ENCODE measurements at places on chromosomes 5 and 9.

- DNase-seq = no peak
Observed at GRCh38 chr5:120436996-120437395, 27.1 kb upstream of the PRR16 start.

DNA sequence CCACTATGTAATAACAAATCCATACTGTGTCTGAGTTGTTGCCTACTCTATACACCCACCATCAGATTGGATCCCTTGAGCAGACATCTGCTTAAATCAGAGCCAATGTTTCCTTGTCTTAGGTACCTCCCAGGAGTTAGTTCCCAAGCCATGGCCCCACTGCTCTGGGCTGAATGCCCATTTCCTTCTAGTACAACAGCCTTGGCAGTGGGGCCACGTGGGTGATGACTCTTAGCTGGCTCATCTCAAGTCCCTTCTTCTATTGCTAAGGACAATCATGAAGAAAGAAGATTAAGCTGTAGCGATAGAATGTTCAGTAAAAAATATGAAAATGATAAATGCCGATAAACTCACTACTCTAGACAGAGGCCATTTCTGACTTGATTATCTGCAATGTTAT is 16.6 kb downstream of the PTGR1 start:
- no peak for DNase-seq

- DNase-seq = no peak
Observed at GRCh38 chr5:1255081-1255561, 29.9 kb downstream of the SLC6A18 start.

DNA sequence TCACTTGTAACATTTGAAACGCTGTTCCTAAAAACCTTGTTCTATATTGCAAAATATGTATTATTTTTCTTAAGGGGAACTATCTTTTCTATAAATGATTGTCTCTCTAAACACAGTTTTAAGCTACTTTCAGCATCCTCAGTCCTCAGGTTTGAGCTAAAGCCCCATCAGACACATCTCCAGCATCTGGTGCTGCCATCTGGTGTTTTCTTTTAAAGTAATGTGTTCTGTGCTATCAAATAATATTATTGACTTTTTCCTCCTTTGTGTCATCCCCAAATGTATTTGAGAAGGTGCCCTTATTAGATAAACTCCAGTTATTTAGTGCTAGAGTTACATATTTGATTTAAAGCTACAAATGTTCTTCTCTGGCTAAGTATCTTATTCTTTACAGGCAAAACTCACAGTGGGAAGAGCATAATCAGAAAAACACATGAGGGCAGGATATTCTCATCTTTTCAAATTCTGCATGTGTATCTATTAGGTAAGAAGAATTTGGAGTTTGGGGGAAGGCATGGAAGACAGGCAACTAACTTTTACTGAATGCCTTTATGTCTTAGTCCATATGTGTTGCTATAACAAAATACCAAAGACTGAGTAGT is 27.5 kb downstream of the ZNF474 start:
- DNase-seq = no peak

GRCh38 chr5:6498968-6499367 is 50.3 kb downstream of the UBE2QL1 start:
- DNase-seq = no peak

DNA sequence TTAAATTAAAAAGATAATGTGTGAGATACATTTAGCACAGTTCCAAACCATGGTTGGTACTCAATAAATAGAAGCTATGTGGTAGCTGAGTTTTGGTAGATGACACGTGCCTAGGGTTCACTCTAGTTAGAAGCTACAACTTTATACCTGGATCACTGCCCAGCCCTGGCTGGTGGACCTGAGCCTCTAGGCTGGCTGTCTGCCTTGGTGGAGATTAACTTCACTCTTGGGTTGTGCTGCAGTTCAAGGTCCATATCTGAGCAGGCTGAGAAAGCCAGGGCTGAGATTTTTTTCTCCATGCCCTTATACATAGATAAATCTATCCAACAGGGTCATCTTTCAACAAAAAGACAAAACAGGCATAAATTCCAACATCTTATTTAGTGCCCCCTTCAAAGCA is 44.6 kb upstream of the SPDL1 start:
- no peak for DNase-seq

- peak; percentile 73 for DNase-seq
Observed at GRCh38 chr9:15135164-15135792, 171.7 kb downstream of the TTC39B start.

GRCh38 chr5:97044052-97044451 is 98.4 kb downstream of the LIX1 start:
- no peak for DNase-seq

GRCh38 chr9:13369431-13369830 is 89.9 kb upstream of the MPDZ start:
- DNase-seq = peak; percentile 26

DNA sequence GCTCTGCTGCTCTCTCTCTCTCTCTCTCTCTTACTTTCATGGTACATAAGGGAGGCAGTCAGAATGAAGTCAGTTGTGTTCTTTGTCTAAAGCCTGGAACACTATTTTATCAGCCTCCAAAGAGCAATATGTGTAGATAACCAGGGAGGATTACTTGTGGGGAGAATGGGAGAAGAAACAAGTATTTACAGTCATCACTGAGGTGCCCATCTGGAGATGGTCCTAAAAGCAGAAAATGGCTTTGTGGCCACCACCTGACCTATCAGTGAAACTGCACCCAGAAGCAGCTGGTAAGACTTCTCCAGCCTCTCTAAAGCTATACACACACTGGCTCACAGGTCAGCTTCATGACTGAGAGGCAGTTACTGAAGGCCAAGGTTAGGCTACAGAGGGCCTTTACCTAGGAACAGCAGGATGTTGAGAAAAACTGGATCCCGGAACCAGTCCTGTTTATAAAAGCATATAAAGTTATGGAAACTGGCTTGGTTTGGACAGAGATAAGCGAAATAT is 75.1 kb downstream of the MRPS27 start:
- no peak for DNase-seq

DNA sequence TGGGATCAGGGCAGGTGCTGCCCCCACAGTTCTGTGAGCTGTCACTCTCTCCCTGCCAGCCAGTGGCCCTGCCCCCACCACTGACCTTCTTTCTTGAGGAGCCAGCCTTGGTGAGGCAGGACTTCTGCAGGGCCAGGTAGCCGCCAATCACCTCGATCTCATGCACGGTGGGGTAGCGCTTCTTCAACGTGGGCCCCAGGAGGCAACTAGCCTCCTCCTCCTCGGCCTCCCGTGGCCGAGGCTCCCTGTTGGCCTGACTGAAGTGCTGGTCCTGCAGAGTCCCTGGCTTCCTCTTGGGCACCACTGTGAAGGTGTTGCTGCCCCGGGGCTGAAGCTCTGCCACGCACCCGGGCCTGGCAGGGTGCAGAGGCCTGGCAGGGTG is 1.6 kb downstream of the TPRN start:
- no peak for DNase-seq

DNA sequence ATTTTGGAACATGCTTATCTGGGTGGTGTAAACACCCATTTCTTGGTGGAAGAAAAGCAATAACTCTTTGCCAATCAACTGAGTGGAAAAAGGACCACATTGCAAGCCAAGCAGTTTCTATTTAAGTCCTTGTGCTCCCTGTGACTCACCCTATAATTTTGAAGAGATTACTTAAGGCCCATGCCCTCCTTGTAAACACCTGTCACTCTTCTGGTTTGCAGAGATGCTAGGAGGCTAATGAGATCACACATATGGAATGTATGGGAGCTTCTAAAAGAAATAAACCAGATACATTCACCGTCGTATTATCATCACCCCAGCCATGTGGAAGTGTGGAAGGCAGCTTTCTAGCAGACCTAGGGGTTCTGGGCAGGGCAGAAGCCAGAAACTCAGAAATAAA is 337.1 kb downstream of the GADD45G start:
- DNase-seq = no peak

DNA sequence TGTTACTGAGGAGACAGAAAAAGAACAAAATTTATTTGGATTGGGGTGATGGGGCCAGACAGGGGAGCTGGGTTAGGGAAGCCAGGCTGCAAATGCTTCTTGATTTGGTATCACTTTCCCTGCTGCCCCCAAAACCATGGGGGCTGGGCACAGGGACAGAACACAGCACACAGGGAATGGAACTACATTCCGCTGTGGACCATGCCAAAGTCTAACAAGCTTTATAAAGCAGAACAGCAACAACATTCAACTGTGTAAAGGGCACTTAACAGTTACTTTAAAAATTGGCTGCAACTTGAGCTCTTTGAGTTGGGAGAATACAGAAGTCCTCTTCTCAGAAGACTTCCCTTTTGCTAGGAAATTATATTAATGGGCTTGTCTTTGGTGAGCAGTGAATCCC is 23.8 kb downstream of the C5orf58 start:
- no peak for DNase-seq

- no peak for DNase-seq
Observed at GRCh38 chr5:98104454-98105188, 668.8 kb upstream of the RGMB start.

DNA sequence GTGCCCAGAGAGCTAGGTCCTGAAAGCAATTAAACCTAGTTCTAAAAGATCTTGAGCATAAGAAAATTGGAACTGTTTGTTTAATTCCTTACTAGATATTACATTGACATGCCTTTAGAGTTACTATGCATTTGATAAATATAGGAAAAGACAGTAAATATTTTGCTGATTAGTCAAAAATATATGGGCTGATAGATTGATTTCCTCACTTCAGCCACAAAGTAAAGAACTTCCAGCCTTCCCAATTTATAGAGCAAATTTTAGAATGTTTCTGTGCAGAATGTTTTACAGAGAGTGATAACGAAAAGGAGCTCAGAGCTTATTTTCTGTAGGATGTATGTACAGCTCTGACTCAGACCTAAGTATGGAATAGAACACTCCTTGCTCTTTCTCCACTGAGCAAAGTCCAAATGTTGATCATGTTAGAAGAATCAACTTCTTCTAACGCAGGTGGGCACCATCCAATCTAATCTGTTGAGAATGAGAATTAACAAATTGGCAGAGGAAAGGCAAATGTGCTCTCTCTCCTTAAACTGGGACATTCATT is 72.9 kb upstream of the PAM start:
- DNase-seq = no peak

DNA sequence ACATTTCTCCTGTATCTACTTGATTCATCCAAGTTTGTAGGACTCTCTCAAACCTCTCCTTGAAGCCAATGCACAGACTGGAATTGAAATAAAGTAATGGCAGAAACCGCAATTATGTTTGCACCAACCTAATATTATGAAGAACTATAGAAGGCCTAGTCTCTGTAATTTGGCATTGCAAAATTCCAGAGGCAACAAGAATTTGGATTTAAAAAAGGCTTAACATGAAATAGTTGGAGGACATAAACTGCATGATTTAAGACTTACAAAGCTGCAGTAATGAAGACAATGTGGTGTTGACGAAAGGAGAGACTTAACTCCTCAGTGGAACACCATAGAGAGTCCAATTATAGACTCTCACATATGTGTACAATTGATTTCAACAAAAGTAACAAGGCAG is 117.8 kb upstream of the MINAR2 start:
- DNase-seq = no peak

- DNase-seq = no peak
Observed at GRCh38 chr9:82334286-82334685, 345.7 kb downstream of the SPATA31D1 start.

DNA sequence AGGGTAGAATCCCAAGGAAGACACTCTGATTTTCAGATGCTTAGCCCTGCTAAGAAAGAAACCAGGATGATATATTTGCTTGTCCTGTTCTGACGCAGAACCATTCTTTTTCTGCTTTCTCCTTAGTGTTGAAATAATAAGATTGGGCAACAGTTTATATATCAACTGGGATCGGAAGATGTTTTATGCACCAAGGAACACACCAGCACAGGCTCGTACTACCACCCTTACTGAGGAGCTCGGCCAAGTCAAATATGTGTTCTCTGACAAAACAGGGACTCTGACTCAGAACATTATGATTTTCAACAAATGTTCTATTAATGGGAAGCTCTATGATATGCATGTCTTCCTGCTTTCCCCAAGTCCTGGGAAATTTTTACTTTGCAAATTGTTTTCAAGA is 19.0 kb upstream of the RUSC2 start:
- DNase-seq = no peak

DNA sequence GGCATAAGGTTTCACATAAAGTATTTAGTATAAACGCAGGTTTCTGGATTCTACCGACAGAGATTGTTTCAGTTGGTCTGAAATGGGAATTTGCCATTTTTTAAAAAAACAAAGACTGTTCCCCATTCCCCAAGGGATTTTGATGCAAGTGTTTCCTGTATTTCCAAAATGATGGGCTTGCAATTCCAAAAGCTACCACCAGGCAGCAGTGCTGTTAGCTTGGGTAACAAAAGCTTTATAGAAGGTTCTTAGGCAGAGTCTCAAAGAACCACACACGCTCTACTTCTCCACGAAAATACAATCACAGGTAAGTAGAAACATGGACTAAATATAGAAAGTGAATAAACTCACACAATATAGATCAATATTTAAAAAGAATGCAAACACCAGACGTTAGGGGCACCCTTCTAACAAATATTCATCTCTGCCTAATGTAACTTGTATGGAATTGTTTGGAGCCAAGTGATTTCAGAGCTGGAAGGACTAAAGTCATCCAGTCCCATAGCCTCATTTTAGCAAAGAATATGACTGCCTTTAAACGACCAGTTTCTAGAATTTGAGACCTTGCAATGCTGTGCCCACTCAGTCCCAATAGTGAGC is 154.3 kb downstream of the SPOCK1 start:
- DNase-seq = no peak

DNA sequence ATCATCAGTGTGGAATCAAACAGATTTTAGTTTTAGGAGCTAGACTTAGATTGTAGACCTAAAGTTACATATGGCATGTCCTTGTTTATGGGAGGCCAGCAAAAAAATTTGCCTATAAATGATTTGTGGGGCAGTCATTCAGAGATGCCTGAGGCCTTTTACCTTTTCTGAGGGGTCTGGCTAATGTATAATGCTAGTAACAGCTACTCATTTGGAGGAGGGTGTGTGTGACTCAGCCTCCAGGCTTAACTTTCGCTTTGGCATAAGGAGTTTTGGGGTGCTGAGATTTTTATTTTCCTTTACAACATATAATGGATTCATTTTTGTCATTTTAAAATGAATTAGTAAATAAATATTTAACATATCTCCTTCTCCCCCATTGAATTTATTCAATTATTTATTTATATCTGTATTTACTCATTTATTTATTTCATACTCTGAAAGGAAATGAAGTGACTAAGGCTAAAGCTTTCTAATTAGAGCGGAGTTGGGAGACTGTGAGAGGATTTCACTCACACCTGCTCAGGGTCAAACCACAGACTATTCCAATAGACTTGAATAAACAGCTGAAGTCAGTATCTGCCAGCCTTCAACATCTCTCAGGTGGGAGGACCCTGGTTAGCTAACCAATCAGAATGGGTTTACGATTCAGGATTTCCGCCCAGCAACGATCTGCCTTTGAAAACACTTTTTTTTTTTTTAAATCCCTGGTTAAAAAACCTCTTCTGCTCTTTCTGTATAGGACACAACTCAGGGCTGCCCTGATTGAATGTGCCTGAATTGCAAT is 487.5 kb upstream of the SGCD start:
- DNase-seq = peak; percentile 37

DNA sequence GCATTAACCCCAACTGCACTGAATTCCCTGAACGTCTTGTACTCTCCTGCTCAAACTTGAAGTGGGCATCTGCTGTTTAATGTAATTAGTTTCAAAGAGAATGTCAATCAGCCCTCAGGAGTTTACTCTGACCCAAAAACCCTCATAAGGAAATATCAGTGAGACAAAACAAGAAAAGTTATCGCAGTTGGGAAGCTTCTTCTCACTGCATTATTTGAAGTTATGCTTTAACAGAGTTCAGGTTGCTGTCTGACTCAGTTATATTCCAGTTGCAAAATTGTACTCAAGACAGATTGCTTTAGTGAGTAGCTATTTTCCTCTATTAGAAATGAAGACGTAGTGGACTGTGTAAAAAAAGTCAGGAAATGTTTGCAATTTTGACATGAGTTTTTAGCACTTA is 52.1 kb downstream of the PPIC start:
- DNase-seq = no peak

GRCh38 chr5:13186177-13186576 is 758.3 kb downstream of the DNAH5 start:
- DNase-seq = no peak

Measured in NCI-H2081 treated with DMSO at 0.1 percent for 48 hours (cell line).